ENCODE measurements at places on chromosomes 4 and X.
A peak's percentile ranks its signal among the peaks of the same experiment; 100 is the strongest.

- DNase-seq: peak; percentile 51
Measured at GRCh38 chrX:110665223-110666002, 130.2 kb downstream of the CHRDL1 start.

- no peak for DNase-seq
Measured at GRCh38 chr4:145324161-145324560, 143.8 kb upstream of the OTUD4 start.

DNA sequence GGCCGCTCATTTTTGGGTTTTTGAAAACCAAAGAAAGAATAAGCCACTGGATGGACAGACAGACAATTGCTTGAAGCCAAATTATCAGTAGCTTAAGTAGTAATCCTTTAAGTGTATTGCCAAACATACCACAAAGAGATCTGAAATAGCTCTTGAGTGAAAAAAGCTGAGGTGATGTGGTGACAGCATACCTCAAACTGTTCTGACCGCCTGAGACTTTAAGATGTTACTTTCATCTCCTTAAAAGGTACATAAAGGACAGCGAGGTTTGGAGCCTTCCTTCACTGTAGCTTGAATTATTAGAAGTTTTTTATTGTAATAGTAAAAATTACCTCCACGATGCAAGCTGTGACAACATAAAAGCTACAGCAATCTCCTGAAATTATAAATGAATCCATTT is 271.5 kb upstream of the FAM241A start:
- DNase-seq: no peak

- DNase-seq: no peak
Measured at GRCh38 chr4:872241-872981, 46.5 kb upstream of the CPLX1 start.

GRCh38 chr4:147683717-147684700 is at the start of gene PRMT9:
Gene PRMT9 (minus strand): TSS chr4:147684163. CDS start chr4:147683987, 176 bp downstream.
- DNase-seq: peak; percentile 86

GRCh38 chrX:2692221-2693112 is 1.4 kb downstream of the CD99 start:
- DNase-seq: peak; percentile 85

- no peak for DNase-seq
Measured at GRCh38 chr4:151743128-151743854, 17.5 kb downstream of the GATB start.

DNA sequence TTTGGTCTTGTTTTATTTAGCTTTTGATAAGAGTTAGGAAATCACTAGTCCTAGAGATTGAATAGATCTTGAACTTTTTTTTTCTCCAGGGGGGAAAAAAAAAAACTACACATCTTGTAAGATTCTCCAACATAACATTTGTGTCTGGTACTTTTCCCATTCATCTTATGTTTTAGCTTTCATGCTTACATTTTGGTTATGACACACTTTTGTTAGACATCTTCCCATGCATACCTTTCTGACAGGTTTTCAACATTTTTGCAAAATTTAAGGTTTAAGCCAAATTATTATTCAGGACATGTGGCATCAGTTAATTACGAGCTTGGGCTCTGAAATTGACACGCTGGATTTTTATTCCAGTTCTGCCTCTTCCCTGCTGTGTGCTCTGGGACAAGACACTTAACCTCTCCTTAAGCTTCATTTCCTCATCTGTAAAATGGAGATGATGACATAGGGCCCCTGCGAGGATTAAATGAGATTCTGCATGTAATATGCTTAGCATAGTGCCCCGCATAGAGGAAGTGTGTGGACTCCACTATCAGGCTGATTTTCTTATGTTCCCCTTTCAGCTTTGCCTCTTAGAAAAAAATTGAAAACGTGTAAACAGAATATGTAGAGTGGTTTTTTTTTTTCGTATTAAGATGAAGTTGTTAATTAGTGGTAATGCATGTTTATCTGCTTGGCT is 5.3 kb downstream of the KIT start:
- peak; percentile 17 for DNase-seq

DNA sequence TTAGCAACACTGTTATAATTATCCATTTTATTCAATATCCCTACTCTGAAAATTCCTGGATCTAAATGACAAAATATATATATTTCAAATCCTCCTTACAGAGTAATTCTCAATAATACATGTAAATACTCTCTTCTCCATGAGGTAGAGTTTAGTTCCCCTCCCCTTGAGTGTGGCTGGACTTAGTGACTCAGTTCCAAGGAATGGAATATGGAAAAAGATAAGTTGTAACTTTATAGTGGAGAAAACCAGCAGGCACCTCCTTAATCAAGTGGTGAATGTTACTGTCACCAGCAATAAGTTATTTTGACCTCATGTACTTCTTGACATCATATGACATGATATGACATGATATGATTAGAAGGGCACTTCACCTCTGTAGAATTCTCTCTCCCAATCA is 302.0 kb downstream of the RAB28 start:
- peak; percentile 2 for DNase-seq

DNA sequence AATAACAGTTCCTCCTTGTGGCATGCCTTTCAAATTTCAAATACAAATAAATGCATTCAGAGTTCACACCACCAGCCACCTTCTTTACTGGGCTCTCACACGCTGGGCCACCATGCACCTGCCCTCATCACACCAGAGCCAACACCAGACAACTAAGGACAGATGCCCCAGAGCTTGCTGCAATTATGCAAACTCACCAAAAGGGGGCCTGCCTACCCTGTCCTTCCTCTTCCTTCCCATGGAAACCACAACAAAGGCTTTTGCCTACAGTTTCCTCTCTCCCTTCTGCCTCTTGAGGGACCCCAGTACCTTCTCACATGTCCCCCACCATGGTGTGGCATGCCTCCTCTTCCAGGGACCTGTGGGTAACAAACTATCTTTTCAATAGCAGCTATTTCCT is 1333.9 kb upstream of the TENM3 start:
- peak; percentile 36 for DNase-seq

DNA sequence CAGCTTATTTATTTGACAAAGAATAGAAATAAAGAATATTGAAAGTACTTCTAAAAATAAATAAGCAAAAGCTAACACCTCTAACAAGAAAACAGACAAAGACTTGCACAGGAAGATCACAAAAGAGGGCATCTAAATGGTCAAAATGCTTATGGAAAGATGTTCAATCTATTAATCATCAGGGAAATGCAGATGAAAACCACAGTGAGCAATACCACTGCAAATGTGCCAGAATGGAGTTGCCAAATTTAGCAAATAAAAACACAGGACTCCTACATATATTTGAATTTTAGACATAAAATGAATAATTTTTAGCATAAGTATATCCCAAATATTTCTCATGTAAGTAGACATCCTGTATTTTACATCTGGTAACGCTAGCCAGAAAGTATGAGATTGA is 56.1 kb upstream of the HPGD start:
- DNase-seq: peak; percentile 39

- peak; percentile 13 for DNase-seq
Measured at GRCh38 chr4:101790521-101791181, at the start of gene BANK1. Gene BANK1 (plus strand): TSS chr4:101790730. CDS start chr4:101790881, 151 bp downstream.

DNA sequence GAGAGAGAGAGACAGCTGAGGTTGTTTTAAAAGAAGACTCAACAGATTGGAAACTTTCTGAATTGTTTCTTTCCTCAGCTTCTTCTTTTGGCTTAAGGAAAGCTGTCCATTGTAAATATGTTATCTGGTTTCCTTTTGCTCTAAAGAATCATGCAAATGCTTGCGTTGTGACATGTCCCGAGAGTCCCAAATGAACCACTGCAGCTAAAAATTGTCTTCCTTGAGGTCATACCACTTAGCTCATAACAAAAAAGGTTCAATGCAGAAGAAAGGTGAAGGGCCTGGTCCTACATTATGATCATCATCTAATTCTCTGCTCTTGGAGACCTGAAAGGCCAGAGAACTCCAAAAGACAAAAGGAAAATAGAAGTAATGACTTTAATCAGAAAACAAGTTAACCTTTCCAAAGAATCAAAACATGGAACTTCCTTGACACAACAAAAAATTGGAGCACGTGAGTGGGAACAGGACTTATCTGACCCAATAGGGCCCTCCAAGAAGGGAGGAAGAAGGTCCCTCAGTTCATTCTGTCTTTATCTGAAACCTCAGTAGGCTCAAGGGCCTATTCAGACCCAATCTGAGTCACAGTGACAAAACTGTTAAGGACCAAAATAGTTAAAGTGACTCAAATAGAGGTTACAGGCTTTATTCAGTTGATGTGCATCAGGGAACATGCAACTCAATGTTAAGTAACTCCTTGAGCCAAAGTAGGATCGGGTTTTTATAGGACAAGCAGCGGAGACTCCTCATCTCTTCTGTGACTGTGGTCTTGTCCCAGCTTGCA is 14.7 kb upstream of the VSIG1 start:
- DNase-seq: no peak

DNA sequence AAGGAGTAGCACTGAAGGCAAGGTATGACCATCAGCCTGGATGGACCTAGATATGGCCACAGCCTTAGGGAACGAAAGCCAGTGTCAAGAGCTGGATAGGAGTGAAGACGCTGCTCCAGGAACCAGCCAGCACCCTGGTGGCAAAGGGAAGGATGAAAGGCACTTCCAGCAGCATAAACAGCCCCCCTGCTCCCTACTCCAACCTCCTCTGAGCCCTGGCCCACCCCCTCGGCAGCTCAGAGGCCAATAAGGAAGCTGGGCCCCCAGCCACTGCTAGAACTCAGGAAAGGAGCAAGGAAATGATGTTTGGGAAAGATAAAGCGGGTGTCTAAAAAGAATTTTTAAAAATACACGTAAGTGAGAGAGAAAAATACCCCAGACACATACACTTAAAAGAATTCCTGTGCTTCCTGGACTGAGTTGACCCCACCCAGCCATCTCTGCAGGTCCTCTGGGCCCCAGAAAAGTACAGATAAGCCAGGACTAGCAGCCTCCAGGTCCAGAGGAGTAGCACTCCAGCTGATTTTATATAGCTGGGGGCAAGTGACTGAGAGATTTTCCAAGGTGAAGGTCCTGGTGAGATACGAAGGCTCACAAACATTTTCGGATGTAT is 170.4 kb downstream of the SHROOM4 start:
- DNase-seq: no peak

GRCh38 chr4:82898322-82899243 is 2.0 kb upstream of the THAP9 start:
- peak; percentile 92 for DNase-seq
